Stimulated activated CD4-positive, alpha-beta T cell treated with anti-CD3 and anti-CD28 coated beads, Interleukin-4, amount 100 ng/mL, for 48 hours (primary cell): ENCODE measurements at places on chromosomes 16 and 17.

DNA sequence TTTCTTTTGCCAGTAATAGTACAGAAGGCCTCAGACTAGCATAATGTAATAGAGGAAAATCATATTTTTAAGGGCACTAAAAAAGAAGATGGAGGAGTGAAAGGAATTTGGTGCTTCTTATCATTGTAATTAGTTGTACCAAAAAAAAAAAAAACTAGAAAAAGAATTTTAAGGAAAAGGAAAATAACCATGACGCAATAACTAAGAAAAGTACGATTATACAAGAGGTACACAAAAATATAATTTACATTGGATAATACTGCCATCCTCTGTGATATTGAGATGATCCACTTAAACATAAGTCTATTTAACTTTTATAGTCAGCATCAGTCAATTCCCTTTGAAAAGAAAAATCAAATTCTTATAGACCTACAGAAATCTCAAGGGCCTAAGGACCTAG is 146.7 kb upstream of the IRX5 start:
- DNase-seq = no peak

GRCh38 chr16:59886021-59886420 is 1151.9 kb upstream of the GOT2 start:
- DNase-seq = no peak

DNA sequence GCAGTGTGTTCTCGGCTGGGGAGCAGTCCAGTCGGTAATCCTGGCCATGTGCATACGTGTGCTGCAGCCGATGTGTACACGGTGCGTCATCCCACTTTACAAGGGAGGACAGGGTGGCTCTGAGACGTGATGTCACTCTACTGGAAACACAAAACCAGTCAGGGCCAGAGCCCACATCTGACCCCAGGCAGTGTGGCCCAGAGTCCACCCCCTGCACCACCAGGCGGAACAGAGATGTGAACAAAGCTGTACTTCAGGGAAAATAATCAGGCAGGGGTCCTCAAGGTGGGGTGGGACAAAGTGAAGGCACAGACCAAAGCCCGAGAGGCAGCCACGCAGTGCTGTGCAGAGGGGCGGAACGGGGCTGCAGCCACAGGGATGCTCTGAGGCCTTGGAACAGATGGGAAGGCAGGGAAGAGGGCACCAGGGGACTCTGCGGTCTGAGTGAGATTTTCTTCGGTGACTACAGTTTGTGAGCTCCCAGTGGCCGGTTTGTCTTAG is 181.5 kb downstream of the ZNF423 start:
- no peak for DNase-seq

DNA sequence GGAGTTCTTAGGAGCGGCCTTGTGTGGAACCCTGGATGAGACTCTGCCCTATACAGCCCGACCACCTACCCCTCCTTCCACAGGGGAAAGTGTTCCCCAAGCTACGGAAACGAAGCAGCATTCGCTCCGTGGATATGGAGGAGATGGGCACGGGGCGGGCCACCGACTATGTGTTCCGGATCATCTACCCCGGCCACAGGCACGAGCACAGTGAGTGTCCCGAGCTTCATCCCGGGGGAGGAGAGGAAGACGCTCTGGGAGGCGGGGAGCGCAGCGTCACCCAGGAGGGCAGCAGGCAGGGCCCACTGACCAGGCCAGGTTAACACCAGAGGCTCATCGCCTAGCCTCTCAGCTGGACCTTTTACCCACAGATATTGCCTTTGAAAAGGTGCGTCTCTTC is 27.8 kb downstream of the SGSM2 start:
- no peak for DNase-seq

- DNase-seq = no peak
These were observed 6.0 kb downstream of the FHOD1 start for GRCh38 chr16:67241008-67241900.
